ENCODE measurements at places on chromosomes 5 and 9.
A peak's percentile ranks its signal among the peaks of the same experiment; 100 is the strongest.

- no peak for DNase-seq
Measured at GRCh38 chr5:155154973-155155372, 141.4 kb downstream of the KIF4B start.

- DNase-seq: no peak
Measured at GRCh38 chr9:130371196-130371966, 73.4 kb upstream of the ASS1 start.

DNA sequence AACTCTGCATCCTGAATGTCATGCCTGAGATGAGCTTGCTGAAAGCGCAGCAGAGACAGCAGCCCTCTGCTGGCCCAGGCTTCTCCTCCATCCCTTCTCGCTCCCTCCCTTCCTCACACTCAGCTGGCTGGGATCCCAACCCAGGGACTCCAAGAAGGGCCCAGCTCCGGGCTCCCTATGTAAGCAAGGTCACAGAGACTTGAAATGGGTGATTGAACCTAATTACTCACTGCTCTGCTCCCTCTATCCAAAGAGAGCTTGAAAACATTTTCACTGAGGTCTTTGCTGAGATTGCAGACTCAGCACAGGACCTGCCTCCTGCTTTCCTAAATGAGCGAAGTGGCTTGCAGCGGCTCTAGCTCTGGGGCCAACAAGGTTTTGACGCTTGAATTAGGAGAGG, 42.8 kb downstream of the RAPGEF1 start:
- DNase-seq: no peak

DNA sequence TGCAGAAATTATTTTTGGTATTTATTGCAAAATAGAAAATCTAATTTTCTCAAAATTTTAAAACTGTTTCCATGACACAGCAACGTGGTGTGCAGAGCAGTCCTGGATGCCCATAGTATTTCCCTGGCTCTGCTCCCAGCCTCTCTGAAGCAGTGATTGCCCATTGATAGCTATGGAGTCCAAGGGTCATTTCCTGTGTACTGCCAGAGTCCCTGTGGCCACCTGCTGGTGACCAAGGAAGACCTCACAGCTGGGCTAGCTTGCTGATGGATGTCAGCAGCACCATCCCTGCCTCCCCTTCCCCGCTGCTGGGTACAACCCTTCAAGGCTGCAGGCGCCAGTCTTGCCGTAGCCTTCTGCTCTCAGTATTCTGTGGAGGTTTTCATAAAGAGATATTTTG, 184.1 kb downstream of the DIRAS2 start:
- no peak for DNase-seq

- no peak for DNase-seq
Measured at GRCh38 chr9:9174358-9174757, 1374.8 kb upstream of the DMAC1 start.

- DNase-seq: no peak
Measured at GRCh38 chr9:109311731-109312130, 9.1 kb downstream of the EPB41L4B start.

- peak; percentile 62 for DNase-seq
Measured at GRCh38 chr9:33852216-33852826, 35.4 kb downstream of the UBE2R2 start.

GRCh38 chr5:132592521-132592920, 35.7 kb downstream of the RAD50 start:
- no peak for DNase-seq

DNA sequence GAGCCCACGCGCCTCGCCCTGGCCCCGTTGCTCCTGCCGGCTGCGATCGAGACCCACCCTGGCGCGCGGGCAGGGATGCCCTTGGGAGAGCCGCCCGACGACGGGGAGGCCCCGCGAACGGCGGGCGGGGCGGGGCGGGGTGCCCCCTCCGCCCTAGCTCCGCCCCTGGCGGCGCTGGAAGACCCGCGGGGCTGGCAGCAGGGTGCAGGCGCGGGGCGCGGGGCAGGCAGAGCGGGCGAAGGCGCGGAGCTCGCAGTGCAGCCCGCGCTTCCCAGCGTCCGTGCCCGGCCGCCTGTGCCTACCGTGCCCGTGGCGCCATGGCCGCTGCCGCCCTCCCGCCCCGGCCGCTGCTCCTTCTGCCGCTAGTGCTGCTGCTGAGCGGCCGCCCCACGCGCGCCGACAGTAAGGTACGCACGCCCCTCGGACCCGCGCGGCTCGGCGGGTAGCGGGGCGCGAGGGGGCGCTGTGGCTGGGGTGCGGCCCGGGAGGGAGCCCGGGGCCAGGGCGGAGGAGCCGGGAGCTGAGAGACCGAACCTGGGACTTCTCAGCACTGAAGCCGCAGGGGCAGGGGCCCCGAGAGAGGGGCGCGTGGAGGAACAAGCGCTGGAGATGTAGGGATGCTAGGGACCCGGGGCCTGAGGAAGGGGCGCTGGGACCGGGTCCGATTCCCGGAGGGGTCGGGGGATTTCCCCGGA, at the start of gene OLFML2A:
Gene OLFML2A (plus strand): TSS at position 180 of the 695 bp plus-strand sequence. CDS start 138 bp downstream, at position 318.
- DNase-seq: no peak

DNA sequence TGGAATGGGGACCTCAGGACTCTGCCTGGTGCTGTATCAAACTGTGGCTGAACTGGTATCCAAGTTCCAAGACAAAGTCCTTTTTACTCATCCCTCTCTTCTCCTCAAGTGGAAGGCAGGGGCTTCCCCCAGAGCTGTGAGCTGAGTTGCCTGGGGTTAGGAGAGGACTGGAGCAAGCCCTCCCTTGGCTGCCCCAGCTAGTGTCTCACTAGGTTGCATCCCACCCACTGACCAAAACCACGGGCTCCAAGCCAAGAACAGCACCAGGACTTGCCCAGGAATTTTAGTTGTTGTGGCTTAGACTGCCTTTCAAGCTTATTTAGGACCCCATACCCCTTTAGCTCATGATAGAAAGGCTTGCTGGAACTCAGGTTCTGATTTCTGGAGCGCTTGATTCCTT, 158.7 kb upstream of the TNC start:
- no peak for DNase-seq

DNA sequence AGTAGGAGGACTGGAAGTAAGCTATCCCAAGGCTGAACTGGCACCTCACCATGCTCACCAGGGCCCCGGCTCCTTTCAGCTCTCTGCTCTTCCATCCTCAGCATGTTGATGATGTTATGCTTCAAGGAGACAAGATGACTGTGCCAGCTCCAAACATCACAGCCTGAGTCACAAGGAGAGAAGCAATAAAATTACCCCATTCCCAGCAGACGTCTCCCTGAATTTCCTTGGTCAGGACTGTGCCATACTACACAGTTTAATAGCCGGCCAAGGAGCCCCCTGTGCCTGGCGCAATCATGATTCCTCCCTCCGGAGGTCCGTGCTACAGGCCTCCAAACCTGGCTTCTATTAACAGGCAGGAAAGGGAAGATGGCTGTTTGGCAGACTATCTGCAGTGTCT, 51.2 kb upstream of the ROR2 start:
- DNase-seq: no peak

DNA sequence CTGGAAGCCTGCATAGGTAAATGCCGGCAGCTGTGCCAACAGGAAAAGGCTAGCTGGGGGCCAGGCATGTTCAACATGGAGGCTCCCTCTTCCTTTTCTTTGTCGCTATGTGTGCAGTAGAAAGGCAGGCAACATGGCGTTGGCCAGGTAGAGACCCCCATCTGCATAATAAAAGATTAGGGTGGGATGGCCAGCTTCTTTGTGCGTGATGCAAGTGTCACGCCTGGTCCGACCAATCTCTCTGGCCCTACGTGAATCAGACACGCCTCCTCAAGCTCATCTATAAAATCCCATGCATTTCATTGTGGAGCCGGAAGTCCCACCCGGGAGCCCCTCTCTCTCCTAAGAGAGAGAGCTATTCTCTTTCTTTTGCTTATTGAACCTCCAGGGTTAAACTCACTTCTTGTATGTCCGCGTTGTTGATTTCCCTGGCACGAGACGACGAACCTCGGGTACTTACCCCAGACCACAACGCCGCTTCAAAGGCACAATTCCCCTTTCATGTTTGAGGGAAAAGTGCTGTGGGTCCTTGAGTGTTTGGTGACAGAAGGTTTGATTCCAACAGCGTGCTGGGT, 25.0 kb upstream of the C5orf47 start:
- no peak for DNase-seq

DNA sequence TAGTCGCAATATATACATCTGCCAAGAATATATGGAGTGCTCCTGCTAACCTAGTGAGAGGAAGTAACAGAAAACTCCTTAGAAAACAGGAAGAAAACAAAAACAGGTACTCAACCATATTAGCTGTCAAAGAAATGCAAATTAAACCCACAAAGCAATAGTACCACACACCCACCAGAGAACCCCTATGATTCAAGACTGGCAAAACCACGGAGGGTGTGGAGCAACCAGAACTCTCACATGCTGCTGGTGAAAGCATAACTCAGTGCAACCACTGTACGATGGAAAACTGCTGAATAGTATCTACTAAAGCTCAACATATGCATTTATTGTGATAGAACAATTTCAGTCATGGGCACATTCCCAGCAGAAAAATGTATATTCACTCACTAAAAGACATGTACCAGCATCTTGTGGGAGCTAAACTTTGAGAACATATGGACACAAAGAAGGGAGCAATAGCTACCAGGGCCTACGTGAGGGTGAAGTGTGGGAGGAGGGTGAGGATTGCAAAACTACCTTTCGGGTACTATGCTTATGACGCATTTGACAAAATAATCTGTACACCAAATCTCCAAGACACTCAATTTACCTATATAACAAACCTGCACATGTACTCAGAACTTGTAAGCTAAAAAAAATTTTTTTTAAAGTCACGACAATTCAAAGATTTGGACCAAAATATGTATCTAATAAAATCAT, 34.0 kb downstream of the PTPN3 start:
- no peak for DNase-seq

- no peak for DNase-seq
Measured at GRCh38 chr5:9529041-9529480, 16.8 kb downstream of the SEMA5A start.

- no peak for DNase-seq
Measured at GRCh38 chr9:79461712-79462111, 110.1 kb upstream of the TLE4 start.

DNA sequence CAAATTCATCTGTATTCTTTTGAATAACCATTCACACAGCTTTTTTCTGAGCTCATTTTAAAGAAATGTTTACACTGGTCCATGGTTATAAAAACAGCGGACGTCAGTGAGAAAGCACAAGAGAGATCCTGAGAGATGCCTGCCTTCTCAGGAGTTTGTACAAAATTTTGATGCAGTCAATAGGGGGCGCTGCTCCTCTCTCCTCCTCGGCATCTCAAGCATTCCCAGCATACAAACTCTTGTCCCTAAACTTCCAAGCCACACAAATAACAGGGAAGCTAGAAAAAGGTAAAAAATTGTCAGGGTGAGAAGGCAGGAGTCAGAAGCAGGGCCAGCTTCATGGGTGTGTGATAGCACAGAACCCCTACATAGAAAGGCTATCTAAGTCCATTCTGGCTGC, 11.2 kb upstream of the CCDC152 start:
- DNase-seq: no peak

DNA sequence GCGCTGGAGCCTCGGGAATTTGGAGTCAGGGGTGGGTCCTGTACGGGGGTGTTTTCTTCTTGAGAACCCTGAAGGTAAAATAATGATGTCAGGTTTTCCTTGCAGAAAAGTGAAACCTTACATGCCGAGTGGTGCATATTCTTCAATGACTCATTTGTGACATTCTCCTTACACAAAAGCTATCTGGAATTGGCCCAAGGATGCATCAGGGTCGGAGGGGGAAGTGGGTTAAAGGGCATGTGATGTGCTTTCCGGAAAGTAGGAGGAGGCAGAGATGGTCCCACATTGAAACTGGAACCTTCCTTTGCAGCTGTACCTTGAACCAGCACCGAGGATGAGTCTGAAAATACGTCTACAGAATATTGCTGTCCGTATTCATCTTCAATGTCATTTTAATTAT, 411.2 kb upstream of the IRX4 start:
- DNase-seq: no peak

DNA sequence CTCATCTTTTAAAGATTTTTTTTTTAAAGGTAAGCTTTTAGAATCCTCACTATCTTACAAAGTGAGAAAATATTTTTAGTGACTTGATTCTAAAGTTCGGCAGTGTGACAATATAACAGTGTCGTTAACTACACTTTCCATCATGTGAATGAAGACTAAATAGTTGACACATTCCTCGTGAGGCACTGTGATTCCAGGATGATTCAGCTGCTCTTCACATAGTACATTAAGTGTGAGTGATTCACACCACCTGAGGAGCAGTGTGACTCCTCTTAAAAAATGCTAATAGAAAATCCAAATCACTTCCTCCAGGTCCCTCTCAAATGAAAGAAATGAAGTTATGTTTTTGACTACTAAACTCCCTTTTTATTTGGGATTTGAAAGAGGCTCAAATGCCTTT, 589.5 kb downstream of the GABRG2 start:
- DNase-seq: no peak

- no peak for DNase-seq
Measured at GRCh38 chr5:117657541-117657940, 1082.9 kb upstream of the SEMA6A start.

DNA sequence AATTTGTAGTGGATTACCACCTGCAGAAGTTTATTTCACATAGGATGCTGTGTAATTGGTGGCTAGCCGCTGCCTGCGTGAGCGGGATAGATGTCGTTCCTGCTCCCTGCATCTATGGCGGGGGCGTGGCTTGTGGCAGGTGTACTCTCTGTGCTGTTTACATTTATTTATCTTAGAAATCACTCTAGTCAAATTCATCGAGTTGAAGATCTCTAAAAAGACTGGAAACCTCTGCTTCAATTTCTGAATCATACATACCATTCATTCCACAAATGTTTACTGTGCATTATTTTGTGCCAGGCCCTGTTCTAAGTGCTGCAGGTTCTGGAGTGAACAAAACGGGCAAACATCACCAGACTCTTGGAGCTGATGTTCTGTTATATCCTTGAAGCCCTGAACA, 11.9 kb downstream of the ROPN1L start:
- DNase-seq: no peak

GRCh38 chr9:131194762-131195161, 69.4 kb downstream of the NUP214 start:
- no peak for DNase-seq

GRCh38 chr9:112404508-112404932, 24.6 kb downstream of the HSDL2 start:
- no peak for DNase-seq

GRCh38 chr5:77751328-77752023, 24.7 kb downstream of the TBCA start:
- no peak for DNase-seq

Data from activated CD8-positive, alpha-beta memory T cell treated with anti-CD3 and anti-CD28 coated beads, Interleukin-2, amount 50 U/mL, for 4 hours (primary cell).